SJCRH30 (cell line): ENCODE measurements at places on chromosomes 2 and 18.
A peak's percentile ranks its signal among the peaks of the same experiment; 100 is the strongest.

- DNase-seq = peak; percentile 52
Observed at GRCh38 chr2:104412384-104412783, 441.5 kb upstream of the POU3F3 start.

- DNase-seq = no peak
Observed at GRCh38 chr18:30093376-30093775, 949.2 kb downstream of the DSC3 start.

DNA sequence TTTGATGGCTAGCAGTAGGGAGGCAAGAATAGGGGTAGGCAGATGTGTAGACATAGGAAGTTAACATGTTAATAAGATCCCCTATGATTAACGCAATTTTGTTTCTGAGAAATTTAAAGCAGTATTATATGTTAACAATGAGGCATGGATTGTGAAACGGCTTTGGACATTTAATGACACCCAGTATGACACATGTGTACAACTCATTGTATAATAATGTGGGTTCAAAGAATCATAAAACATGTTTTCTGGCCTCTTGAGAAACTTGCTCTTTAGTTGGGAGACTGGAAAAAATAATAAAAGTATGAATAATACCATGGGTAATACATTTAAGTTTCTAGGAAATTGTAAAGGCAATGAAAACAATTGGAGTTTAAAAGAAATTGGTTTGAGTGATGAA, 332.1 kb upstream of the CDH20 start:
- DNase-seq = no peak

DNA sequence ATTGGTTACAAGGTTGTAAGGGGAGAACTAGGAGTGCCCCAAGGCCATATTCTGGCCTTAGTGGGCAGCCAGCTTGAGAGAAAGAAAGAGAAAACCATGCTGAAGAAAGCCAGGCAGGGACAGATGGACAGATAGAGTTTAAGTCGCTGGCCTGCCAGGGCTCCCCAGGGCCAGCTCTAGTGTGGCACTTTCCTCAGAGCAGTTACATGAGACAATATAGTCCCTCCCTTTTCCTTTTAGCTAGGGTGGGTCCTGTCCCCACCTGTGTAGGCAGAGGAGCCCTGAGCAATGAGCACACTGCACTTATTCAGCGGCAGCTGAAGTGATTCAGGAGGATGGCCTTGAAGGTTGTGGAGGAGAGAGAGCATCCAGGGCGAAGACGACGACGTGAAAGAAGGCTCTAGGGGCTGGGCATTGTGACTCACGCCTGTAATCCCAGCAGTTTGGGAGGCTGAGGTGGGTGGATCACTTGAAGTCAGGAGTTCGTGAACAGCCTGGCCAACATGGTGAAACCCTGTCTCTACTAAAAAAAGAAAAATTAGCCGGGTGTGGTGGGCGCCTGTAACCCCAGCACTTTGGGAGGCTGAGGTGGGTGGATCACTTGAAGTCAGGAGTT, 152.0 kb upstream of the SLC1A4 start:
- no peak for DNase-seq

- DNase-seq = no peak
Observed at GRCh38 chr2:221753401-221753800, 181.3 kb upstream of the EPHA4 start.

DNA sequence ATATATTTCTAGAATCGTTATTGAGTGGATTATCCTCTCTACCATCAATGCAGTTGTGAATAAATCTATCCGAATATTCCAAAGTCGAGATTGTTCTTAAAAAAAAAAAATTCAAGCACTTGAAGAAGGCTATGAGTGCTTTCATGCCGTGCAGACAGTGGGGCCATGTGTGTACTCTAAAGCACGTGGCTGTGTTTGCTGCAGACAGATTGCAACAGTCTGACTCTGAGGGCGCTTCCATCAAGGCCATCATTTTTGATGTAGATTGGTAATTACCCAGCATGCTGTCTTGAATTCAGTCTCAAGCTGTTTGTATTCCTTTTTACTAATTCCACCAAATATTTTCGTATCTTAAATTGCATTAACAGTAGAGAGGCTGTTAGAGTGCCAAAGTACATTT, 325.9 kb upstream of the LINC00305 start:
- DNase-seq = no peak

DNA sequence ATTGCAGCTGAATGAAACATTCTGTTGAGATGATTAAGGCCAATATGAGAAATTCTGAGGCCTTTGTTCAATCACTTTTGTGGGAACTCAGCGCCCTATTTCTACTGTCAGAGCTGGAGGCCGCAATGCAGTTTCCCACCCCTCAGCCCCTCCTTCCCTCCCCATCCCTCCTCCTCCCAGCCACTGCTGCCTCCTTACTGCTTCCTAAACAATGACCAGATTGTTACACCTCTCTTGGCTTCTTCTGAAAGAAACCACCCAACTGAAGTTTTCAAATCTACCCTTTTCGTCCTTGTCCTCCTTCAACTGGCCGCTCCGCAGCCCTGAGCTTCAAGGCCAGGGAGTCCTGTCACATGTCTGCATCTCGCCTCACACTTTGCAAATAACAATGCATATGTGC, 36.7 kb upstream of the MAPK4 start:
- DNase-seq = no peak

GRCh38 chr2:68742626-68743415, 8.2 kb downstream of the ARHGAP25 start:
- DNase-seq = no peak

DNA sequence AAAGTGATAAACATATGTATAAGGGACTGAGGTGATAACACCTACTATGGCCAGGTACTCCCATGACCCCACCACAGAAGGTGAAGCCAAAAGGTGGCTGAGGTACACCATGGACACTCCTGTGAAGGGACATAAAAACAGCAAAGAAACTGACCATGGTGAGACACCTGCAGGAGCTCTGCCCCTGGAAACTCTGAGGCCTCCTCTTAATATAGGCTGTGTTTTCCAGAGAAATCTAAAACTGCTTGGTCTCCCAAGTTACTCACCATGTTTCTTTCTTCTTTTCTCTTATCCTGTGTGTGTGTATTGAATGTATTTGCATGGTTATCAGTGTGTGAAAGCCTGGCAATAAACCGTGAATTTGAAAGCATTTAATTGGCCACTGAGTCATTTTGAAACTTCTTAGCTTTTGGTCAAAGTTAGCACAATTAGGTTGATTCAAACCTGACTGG, 739.3 kb upstream of the GCFC2 start:
- DNase-seq = no peak

DNA sequence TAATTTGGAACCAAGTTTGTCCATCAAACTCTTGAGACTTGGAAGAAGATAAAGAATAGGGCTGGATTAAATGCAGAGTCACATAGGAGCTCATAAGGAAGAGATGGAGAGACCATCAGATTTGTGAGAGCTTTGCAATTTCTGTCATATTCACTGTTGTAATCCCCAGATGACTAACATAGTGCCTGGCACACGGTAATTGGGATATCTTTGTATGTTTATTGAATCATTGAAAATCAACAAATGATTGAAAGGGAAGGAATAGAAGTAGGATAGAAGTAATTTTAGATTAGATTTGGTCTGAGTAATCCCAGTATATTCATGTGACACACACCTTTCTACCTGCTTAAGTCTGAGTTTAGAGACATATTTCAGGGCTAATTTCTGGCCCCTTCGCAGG, 75.4 kb downstream of the LCLAT1 start:
- no peak for DNase-seq

DNA sequence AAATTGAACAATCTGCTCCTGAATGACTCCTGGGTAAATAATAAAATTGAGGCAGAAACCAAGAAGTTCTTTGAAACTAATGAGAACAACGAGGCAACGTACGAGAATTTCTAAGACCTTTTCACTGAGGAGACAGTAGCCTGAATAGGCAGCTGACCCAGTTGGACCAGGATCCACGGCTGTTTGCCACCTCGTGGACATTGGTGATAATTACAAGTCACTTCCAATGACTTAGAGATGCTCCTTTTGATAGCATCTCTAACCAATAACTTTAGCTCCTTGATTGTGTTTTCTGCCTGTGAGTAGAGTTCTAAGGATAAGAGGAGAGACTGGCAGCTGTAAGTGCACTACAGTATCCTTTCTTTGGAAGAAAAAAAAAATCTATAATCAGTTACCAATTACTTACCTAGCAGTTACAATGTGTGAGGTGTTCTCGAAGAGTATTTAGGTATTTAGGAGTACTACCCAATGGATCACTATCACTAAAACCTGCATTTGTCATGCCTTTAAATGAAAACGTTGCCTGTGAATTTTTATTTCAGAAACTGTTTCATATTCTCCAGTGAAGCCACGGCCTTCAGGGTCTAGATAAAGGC, 31.3 kb upstream of the CNTNAP5 start:
- DNase-seq = peak; percentile 7

DNA sequence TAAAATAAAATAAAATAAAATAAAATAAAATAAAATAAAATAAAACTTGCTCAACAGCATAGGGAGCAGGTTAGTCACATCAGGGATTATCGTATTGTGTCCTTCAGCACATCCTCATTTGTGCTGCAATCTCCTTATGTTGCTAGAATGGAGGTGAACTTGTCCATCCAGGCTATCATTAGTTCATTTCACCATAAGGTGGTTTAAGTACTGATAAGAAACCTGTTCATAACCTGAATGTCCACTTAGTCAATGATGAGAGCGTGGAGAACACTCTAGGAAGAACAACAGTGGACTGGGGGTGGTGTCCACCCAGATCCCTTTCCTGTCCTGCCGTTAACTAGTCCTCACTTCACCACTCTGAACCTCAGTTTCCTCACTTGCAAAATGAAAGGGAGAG, 21.9 kb downstream of the DHRS9 start:
- DNase-seq = no peak

- no peak for DNase-seq
Observed at GRCh38 chr2:123770996-123771720, 253.9 kb upstream of the CNTNAP5 start.

GRCh38 chr2:218229239-218229638, 12.2 kb downstream of the ARPC2 start:
- no peak for DNase-seq
